ENCODE measurements at places on chromosomes 6 and 20.

GRCh38 chr6:167973148-167973885 lies 24.2 kb upstream of the KIF25 start:
- no peak for DNase-seq

GRCh38 chr6:4935486-4935885 lies 68.4 kb downstream of the RPP40 start:
- no peak for DNase-seq

DNA sequence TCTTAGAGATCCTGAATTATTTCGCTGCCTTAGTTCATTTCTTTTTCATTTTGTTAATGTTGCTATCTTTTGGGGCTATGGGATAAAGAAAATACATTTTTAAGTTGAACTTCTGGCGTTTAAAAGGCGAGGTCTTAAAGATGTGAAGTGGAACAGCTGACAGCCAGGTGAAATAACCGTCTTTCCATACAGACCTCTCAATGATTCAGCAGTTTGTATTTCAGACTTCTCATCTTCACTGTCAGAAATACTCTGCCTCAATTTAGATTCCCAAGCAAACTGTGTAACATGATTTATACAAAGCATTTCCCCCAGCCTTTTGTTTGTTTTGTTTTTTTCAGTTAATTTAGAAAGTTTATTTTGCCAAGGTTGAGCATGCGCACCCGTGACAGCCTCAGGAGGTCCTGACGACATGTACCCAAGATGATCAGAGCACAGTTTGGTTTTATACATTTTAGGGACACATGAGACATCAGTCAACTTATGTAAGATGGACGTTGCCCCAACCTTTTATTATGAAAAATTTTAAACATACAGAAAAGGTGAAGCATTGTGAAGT lies 40.0 kb downstream of the SLC9A8 start:
- DNase-seq = no peak

- no peak for DNase-seq
These were observed 849.6 kb upstream of the MAP3K7 start for GRCh38 chr6:91436448-91436847.

GRCh38 chr20:61127311-61128039 lies 124.6 kb upstream of the CDH4 start:
- no peak for DNase-seq

DNA sequence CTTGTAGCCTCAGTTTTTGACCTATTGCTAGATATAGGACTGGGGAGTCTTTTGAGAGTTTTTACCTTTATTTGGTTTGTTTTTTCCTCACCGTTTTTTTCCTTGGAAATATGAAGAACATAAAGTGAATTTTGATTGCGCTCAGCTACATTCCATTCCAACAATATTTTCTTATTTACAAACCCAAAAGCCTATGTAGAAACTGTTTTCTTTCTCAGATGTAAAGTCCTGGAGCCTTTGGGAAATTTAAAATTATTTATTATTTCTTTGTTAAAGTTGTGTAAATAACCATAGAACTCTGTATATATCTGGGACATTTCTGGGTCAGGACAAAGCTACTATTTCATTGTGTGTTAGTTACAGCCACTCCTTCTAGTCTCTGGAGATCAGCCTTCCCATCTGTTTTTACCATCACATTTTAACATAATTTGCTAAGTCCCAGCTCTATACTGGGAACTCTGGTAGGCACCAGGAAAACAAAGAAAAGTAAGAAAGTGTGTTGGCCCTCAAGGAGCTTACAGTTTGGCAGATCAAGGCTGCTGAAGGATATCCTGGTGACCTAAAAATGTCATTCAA lies 68.8 kb downstream of the JAG1 start:
- no peak for DNase-seq

DNA sequence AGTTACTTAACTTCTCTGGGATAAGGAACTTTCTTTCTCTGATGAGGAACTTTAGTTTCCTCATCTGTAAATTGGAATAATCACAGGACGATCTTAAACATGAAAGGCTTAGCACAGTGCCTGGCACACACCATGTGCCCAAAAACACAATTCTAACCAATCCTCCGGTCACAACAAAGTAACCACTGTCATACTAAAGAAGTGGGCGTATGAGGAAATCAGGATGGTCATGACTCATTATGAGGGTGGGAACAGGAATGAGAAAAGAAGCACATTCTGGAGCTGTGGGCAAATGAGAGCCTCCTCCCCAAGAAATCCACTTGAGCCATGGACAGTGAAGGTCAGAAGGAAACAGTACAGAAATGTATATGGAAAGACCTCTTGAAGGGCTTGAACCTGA lies 82.9 kb downstream of the LRFN2 start:
- no peak for DNase-seq

DNA sequence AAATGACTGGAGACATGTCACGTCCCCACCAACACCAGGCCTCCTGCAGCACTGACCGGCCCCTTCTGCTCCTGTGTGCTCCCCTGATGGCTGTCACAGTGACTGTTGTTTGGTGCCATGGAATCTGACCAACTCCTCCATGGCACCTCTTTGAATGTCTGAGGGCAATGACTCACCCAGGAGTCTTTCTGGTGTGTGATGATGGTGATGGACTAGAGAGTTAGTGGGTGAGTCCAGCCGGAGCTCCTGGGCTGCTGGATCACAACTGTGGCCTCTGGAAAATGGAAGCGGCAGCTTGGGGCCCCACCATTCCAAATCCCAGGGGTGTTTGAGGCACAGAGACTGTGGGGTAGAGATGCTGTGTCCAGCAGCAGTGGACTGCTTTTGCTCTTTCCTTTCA lies 133.3 kb downstream of the TFAP2C start:
- DNase-seq = no peak

- DNase-seq = no peak
These were observed 808 bp downstream of the ULBP1 start for GRCh38 chr6:149964308-149965193.

DNA sequence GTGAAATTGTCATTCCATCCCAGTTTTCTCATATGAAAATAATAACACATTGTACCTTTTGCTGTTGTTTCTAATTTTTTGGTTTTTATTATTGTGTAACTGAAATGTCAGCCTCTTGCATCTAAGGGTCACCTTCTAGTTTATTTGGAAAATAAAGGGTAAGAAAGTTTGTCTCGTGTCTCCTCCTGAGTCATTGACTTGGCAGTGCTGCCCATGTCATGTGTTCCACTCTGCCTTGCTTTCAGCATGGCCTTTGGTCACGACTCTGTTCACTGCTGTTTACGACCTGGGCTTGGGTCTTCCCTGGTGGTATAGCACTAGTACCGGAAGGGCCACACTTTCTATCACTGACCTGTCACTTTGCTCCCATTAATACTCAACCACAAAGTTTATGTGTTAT lies 171.4 kb upstream of the RSPO3 start:
- DNase-seq = no peak

DNA sequence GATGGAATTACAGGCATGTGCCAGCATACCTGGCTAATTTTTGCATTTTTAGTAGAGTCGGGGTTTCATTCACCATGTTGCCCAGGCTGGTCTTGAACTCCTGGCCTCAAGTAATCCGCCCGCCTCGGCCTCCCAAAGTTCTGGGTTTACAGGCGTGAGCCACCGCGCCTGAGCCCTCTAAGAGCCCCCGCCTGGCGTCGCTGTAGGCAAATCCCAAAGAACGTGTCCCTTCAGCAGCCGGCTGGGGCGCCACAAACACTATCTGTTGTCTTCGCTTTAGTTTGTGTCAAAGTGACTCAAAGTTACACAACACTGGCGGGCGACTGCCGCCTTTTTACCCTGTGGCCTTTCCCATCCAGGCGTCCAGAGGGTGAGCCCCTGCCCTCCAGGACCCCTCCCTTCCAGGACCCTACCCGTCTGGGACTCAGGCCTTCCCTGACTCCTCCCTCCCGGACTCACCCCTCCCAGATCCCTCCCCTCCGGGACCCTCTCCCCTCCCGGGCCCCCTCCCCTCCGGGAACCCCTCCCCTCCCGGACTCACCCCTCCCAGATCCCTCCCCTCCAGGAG lies 940 bp upstream of the ADRM1 start:
- peak; percentile 68 for DNase-seq

- no peak for DNase-seq
These were observed 33.8 kb upstream of the TMEM244 start for GRCh38 chr6:129894921-129895320.

- DNase-seq = no peak
These were observed 12.0 kb downstream of the PTPN1 start for GRCh38 chr20:50522053-50522674.

GRCh38 chr6:83463886-83464285 lies 33.0 kb upstream of the ME1 start:
- no peak for DNase-seq

GRCh38 chr20:8749101-8749500 lies 319.8 kb upstream of the PLCB4 start:
- no peak for DNase-seq

DNA sequence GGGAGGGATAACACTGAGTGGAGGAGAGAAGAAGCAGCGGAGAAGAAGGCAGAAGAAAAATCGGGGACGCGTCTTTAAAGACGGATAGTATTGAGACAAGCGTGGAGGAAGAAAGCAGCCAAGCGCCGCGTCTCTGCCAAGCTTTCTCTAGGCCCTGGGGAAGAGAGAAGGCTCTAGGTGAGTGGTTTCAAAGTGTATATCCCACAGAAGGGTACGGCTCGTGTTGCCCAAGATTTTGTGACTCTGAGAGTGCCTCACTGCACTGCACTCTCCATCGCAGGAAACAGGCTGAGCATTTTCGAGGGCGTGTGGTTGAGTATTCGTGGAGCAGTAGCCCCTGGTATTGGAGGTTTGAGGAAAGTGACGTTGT lies 185.4 kb downstream of the TRIM27 start:
- no peak for DNase-seq

DNA sequence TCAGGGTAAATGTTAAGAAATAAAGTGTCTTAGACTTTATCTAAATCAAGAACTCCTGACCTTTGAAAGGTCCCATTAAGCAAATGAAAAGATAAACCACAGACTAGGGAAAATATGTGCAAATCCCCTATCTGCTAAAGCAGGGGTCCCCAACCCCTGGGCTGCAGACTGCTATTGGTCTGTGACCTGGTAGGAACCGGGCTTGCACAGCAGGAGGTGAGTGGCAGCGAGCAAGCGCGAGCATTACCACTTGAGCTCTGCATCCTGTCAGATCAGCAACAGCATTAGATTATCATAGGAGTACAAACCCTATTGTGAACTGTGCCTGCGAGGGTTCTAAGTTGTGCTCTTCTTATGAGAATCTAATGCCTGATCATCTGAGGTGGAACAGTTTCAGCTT lies 42.4 kb downstream of the LCA5 start:
- no peak for DNase-seq

- no peak for DNase-seq
These were observed 6.0 kb downstream of the RARS2 start for GRCh38 chr6:87583822-87584221.

DNA sequence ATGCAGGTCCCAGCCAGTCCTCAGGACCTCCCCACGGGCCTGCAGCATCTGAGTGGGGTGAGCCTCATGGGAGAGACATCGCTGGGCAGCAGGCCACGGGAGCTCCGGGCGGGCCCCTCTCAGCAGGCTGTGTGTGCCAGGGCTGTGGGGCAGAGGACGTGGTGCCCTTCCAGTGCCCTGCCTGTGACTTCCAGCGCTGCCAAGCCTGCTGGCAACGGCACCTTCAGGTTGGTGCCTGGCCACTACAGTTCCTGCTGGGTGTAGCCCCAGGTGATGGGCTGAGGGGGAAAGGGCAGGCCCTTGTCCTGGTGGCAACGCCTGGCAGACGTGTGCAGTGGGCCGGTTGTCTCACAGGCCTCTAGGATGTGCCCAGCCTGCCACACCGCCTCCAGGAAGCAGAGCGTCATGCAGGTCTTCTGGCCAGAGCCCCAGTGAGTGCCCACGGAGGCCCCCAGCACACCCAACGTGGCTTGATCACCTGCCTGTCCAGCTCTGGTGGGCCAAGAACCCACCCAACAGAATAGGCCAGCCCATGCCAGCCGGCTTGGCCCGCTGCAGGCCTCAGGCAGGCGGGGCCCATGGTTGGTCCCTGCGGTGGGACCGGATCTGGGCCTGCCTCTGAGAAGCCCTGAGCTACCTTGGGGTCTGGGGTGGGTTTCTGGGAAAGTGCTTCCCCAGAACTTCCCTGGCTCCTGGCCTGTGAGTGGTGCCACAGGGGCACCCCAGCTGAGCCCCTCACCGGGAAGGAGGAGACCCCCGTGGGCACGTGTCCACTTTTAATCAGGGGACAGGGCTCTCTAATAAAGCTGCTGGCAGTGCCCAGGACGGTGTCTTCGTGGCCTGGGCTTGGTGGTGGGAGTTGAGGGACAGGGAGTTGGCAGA lies 787 bp upstream of the TNFRSF6B start:
- no peak for DNase-seq

DNA sequence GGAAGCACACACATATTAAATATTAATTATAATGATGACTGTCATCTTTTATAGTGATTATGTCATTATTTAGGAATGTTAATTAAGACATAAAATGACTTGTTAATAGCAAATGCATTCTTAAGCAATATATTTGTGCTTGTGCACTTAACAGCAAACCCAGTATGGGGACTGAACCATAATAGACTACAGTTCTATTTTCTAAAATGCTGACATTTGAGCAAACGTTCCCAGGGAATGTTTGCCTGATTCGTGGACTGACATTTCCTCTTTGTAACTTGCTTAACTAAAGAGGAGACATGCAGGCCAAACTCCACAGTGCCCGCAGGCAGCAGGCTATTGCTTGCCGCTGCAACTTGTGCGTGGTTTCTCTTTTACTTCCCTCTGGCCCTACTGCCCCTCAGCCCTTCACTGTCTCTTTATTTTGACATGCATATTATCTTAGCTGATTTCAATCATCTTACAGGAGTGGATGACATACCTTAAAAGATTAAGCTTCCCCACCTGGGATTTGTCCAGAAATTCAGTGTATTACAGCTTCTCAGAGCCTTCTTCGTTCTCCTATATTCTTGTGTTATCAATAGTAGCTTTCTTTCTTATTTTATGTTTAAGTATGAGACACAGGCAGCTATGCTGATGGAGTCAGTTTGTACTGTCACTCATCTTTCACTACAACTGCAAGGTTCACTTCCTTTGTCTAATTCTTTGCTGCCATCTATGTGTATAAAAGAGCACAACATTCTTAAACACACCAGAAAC lies 141.5 kb downstream of the GMDS start:
- DNase-seq = no peak

DNA sequence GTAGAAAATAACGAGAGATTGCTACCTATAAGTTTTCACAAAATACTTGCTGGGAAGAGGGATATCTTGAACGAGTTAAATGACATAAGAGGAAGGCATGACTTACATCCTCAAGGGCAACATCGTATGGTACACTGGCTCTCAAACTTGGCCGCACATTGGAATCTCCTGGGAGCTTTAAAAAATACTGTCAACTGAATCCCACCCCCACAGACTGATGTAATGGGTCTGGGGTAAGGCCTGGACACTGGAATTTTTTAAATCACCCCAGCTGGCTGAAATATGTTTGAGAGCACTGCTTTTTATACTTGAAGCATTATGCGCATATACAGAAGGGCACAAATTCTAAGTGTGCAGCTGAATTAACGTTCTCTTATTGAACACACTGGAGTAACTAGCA lies 8.0 kb upstream of the TSHZ2 start:
- no peak for DNase-seq

DNA sequence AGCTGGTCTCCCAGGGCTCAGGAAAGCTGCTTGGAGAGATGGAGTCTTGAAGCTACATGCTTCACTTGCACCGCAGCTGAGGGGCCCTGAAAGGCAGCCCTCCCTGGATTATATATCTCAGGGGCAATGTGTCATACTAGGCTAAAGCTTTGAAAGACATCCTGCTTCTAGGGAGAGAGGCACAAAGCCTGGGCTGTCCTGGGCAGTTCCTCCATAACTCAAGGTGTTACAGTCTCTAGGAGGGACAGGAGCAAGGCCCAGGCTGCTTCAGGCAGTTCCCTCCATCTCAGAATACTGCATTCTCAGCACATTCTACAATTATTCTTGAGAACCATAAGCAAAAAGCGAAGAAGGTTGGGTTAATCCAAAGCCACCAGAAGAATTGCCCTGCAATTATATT lies 22.0 kb upstream of the TXNDC5 start:
- DNase-seq = no peak

- DNase-seq = no peak
These were observed 73.6 kb downstream of the RSPH3 start for GRCh38 chr6:158926414-158926813.

Measured in stimulated activated CD4-positive, alpha-beta T cell treated with anti-CD3 and anti-CD28 coated beads, Interleukin-15, amount 100 ng/mL, for 1 hour (primary cell).